ENCODE measurements at places on chromosomes 6 and 20.

- no peak for DNase-seq
Observed at GRCh38 chr6:169626649-169627048, 75.2 kb downstream of the WDR27 start.

- no peak for DNase-seq
Observed at GRCh38 chr6:122997541-122998150, 1.6 kb downstream of the CLVS2 start.

DNA sequence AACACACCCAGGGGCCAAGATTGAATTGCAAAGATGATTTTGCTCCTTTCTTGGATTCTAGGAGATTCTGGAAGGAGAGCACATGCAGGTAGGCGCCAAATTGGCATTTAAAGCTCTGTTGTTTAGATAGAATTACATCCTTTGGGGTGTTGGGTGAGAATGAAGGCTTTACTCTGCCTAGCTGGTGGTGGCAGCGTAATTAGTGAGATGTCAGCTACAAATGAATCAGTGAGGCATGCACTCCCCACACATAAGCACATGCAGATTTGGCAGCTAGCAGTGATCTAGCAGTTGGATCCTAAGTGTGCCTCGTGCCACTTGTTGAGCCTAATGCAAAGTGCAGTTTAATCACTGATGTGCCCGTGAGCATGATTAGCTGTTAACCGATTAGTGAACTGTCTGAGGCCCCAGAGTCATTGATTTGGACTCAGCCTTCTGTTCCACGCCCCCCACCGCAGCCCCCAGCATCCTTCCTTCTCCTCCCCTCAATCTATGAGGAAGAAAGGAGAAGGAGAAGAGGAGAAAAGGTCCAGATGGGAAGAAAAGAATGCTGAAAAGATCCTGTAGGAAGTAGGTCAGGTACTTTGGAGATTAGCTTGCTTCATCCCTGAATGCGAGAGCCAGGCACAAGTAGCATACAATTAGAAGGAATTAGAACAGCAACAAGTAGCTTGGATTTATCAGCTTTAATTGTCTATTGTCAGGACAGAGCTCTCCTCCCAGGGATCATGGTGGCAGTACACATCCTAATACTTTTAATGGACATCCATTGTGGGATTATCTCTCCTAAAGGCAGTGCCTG is 6.0 kb upstream of the PRDM1 start:
- DNase-seq, result no peak

- no peak for DNase-seq
Observed at GRCh38 chr20:32988008-32988407, 16.2 kb downstream of the SUN5 start.

DNA sequence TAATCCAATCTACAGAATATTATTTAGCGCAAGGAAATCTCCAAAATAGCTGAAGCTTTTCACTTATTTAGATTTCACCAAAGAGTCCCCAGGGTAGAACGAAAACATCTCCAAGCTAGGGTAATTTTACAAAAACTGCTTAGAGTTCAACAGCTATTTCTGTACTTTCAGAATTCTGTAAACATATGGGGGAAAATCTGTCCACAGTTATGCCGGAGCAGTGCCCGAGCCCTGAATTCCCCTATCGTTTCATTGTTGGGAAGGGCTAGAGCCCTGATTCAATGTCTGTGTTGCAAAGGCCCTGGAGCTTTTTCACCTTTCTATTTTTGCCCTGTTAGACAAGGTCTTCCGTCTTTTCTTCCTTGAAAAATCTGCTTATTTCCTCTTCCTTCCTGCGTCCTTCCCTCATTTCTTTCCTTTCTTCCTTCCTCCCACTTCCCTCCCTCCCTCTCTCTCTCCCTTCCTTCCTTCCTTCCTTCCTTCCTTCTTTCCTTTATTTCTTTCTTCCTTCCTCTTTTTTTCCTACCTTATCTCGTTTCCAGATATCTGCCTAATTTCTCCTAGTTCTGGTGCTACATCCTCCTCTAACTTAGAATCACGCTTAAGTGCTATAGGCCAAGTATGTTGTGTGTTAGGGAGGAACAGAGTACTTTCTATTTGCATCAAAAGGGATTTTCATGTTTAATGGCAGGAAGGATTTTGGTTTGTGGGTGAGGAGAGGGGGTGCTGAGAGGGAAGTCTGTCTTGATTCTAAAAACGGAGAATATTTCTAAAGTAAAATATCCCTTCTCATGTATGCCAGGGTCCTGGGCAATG is 122.5 kb upstream of the BMP2 start:
- DNase-seq, result no peak

- no peak for DNase-seq
Observed at GRCh38 chr6:159766906-159767305, 5.1 kb downstream of the ACAT2 start.

DNA sequence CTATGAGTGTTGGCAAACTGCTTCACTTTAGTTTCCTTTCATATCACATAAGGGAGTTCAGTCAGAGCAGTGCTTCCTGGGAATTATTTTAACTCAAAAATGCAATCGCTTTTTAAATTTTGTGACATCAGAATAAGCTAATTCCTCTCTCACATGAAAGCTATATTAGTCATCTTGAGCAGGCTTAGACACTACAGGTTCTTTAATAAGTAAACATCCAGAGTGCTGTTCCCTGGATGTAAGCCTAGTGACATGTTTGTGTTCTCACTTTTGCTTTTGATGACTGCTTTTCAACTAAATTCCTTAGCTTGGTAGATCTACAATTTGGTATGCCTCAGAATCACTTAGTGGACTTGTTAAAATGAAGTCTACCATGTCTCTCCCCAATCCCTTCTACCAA is 252.7 kb upstream of the POU3F2 start:
- DNase-seq, result no peak

GRCh38 chr6:132960720-132961119 is 146.4 kb downstream of the RPS12 start:
- DNase-seq, result no peak

DNA sequence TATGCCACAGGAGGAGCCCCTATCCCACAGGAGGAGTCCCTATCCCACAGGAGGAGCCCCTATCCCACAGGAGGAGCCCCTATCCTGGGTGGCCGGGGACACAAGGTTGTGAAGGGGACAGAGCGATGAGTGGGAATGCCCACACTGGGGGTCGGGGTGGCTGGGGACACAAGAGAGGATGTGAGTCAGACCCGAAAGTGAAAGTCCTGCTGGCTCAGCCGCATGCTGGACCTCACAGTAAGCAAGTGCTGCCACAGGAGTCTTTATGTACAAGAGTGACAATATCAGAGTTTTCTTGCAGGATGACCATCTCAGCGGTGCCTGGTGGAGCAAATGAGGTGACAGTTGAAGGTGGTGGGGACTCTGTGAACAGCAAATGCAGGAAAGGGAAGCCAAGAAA is 93.7 kb downstream of the PSMB1 start:
- peak; percentile 19 for DNase-seq

DNA sequence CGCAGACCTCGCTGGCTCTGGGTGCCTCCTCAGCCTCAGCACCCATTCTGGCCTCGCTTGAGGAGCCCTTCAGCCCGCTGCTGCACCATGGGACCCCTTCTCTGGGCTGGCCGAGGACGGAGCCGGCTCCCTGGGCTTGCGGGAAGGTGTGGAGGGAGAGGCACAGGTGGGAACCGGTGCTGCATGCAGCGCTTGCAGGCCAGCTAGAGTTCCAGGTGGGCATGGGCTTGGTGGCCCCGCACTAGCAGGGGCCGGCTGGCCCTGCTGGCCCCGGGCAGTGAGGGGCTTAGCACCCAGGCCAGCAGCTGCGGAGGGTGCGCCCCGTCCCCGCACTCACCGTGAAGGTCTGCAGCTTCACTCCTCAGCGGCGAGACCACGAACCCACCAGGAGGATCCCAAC is 30.4 kb downstream of the DEFB114 start:
- no peak for DNase-seq

DNA sequence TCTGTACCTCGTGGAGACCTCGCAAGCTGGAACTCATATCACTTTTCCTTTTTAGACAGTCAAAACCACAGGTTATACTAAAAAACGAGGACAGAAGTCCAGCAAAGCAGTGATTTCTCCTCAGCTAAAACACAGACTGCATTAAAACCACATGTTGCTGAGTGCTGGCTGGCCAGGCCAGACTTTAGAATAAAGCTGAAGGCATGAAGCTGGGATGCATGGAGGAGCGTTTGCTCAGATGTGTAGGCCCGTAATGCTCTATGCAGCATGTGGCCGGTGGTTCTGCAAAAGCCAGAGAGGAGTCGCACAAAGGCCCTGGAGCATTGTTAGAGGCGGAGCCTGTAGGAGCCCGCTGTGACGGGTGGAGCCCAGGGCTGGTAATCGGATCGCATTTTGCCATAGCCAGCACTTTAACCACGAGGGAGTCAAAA is 83.6 kb downstream of the SMOC2 start:
- no peak for DNase-seq

GRCh38 chr6:1412901-1413300 is 23.5 kb downstream of the FOXF2 start:
- no peak for DNase-seq

- no peak for DNase-seq
Observed at GRCh38 chr20:13305284-13305683, 84.2 kb downstream of the ISM1 start.

- no peak for DNase-seq
Observed at GRCh38 chr6:40473026-40473425, 114.1 kb downstream of the LRFN2 start.

DNA sequence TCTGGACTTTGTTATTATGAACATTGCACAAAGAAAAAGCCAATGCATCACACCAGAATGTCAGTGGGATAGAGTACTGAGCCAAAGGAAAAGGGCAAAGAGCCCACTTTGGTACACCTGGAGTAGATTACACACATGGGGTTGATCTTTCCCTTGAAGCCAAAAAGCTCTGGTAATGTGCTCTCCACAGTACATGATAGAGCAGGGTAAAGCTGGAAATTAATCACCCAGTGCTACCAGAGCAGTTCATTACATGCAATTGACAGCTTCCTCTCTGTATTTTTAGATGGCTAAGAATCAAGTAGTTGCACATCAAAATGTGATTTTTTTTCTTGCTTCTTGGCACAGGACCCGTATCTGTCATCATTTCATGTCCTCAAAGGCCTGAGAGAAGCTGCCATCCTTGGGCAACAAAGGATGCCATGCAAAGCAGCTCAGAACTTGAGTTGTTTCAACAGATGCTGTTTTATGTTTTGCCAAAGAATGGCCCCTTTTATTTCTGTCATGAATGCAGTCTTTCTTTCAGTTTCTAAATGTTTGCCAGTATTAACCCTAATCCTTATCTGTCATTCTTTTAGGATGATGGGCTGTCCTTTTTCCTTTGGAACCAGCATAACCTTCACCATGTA is 88.1 kb downstream of the HDGFL1 start:
- DNase-seq, result no peak

DNA sequence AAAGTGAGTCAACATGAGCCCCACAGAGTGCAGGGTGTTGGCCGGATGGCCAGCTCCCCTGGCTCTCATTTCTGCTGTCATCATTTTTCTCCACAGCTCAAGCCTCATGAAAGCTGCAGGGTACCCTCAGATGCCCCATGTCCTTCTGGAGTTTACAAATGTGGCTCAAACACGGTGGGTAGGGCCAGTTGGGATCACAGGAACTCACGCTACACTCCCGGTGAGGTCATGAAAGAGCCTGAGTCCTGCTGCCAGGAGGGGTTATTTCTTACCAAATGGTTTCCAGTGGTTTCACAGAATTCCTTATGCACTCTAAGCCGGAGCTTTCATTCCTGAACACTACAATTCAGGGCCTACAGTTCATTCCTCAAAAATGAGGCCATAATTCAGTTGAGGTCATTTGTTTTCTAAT is 78.7 kb downstream of the TMEM170B start:
- DNase-seq, result peak; percentile 82

- no peak for DNase-seq
Observed at GRCh38 chr6:35031611-35032529, 109.3 kb downstream of the TCP11 start.

DNA sequence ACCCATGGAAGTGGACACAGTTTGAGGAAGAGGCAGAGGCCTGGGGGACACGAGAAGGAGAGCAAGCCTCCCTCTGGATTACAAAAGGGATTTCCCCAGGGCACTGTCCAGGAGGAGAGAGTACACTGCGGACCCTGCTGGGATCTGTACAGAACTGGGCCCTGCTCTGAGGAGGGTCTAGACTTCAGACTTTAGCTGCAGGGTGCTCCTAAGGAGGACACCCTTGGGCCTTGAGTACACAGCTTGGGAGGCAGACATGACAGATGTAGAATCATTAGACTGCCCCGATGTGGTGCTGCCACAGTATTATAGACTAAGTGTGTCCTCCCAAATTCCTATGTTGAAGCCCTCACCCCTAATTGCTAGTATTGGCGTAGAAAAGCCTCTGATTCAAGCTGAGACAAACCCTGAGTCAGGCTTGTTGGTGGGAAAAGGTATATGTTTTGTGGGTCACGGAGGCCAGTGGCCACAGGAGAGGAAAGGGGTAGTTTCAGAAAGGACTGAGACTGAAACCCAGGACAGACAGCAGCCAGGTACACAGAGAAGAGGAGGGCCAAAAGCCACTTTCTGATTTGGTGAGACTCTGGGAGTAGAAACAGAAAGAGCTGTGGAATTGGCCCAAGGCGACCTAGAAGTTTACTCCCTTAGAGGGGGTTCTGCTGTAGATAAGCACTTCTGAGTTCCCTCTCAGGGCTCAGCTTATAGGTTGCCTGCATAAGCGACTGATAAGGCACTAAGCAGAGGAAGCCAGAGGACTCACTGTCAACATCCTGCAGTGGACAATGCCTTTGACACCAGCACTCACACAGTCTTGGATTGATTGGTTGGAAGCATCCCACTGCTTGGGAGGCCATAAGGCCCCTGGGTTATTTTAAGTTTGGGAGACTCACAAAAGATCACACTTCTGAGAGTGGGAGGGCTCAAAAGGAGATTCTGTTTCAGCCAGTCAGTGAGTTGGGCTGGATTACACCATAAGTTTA is 16.5 kb upstream of the SH3BGRL2 start:
- no peak for DNase-seq

GRCh38 chr6:16964553-16965499 is 137.0 kb upstream of the STMND1 start:
- no peak for DNase-seq

GRCh38 chr6:77337392-77337791 is 125.9 kb downstream of the HTR1B start:
- no peak for DNase-seq

DNA sequence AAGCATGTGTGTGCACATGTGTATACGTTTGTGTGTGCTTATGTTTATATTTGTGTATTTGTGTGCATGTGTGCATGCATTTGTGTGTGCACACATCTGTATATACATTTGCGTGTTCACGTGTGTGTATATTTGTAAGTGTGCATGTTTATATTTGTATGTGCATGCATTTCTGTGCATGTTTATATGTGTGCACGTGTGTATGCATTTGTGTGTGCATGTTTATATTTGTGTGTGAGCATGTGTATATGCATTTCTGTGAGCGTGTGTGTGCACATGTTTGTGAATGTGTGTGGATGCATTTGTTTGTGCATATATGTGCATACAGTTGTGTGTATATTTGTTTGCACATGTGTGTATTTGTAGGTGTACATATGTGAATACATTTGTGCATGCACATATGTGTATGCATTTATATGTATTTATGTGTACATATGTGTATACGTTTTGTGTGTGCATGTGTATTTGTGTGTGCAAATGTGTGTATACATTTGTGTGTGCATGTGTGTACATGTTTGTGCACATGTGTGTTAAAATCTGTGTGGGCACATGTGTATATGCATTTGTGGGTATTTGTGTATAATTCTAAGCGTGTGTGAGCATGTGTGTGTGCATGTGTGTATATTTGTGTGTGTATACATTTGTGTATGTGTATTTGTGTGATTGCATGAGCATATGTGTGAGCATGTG is 140.4 kb upstream of the AFDN start:
- DNase-seq, result no peak
